Activated T-helper 1 cell treated with Interleukin-2 at 50 U/mL for 16 hours (primary cell): ENCODE measurements at places on chromosomes 7 and 10.

- no peak for DNase-seq
Observed at GRCh38 chr7:47938574-47939165, 9.6 kb downstream of the PKD1L1 start.

DNA sequence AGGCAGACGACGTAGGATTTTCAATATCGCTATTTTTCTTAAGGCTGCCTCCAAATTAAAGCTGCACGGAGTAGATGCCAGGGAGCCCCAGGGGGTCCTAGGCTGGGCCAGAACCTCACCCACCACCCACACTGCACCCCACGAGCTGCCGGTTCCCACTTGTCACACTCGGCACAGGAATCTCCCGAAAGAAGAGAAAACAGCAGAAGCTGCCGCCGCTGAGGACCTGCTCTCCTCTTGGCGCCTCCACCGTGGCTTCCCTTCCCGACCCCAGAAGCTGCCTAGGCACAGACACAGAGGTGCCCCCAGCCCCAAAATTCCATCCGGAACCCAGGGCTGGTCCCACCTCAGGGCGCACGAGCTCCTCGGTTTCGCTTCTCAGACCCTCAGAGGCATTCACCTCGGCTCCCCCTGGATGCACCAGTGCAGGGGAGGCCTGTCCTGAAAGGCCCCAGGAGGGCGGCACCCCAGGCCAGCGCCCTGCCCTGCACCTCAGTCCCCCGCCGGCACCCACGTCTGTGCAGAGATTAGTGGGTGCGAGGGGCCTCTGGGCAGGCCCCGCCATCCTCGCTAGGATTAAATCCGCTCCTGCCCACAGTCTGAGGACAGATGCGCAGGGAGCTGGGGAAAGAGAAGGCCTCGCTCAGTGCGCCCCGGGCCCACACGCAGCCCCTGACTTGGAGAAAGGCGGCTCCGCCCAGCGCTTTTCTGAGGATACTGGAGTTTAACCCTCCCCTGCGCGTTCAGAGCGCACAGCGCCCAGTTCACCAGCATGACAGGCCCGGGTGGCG lies 99.2 kb downstream of the PTPRN2 start:
- DNase-seq: no peak

GRCh38 chr7:29588900-29589696 lies 25.5 kb downstream of the PRR15 start:
- DNase-seq: no peak

GRCh38 chr10:123045961-123046731 lies 37.3 kb downstream of the ACADSB start:
- DNase-seq: no peak

DNA sequence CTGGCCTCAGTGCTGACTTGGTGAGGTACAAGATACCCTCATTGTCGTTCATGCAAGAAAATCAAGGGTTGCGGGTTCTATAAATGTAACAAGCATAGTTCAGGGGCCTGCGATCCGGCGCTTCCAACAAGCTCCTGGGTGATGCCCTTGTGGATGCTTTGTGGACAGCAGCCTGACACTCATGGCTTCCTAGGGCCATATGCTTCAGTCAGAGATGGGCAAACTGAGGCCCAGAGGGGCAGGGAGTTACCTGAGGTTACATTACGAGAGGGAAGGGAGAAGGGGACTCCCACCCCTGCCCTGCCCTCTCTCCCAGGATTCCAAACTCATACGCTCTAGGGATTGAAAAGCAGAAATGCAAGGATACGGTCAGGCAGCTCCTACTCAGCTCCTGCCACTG lies 296.3 kb upstream of the ZMIZ1 start:
- no peak for DNase-seq

DNA sequence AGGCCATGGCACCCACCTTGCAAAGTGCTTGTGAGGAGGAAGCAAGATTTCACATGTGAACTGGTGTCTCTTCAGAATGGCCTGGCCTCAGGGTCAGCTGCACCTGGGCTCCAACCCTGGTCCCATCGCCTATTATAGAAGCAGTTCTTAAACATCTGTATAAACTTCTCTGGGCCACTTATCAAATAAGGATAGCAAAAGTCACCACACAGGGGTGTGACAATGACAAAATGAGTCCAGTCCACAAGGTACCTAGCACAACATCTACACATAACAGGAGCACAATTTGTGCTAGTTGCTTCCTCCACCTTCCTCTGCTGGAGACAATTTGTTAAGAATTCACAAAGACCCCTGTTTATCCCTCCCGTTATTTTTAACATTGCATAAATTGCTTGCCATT lies 340.6 kb upstream of the ZMIZ1 start:
- no peak for DNase-seq
